SJSA1 (cell line): ENCODE measurements at places on chromosomes 2 and 18. TPM values are rescaled to one million over a fixed set of nuclear protein-coding genes. Genes with fewer than 3 reads are reported as not detected.

GRCh38 chr18:261398-262073, 6.3 kb downstream of the THOC1 start:
- DNase-seq = no peak

OTOS gene
- not detected in 2 replicates for total RNA-seq

- DNase-seq = no peak
Observed at GRCh38 chr2:10490806-10491291, 42.7 kb upstream of the ODC1 start.

DNA sequence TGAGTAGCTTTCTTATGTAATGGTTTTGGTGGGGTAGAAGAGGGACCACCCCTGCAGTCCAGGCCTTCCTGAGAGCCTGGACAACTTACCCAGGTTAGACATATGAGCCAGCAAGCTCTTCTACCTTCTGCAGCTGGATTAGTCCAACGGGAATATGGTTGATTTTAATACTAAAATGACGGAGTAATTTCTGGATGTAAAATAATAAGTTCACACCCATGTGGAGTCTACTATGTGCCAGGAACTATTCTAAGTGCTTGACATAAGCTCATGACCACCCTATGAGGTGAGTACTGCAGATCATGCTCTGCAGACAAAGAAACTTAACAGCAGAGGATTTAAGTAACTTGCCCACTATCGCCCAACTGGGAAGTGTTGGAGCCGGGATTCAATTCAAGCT, 45.5 kb downstream of the DPP4 start:
- no peak for DNase-seq

REG1B gene
- total RNA-seq = not detected in 2 replicates

NT5C1B gene
- not detected in 2 replicates for total RNA-seq

DNA sequence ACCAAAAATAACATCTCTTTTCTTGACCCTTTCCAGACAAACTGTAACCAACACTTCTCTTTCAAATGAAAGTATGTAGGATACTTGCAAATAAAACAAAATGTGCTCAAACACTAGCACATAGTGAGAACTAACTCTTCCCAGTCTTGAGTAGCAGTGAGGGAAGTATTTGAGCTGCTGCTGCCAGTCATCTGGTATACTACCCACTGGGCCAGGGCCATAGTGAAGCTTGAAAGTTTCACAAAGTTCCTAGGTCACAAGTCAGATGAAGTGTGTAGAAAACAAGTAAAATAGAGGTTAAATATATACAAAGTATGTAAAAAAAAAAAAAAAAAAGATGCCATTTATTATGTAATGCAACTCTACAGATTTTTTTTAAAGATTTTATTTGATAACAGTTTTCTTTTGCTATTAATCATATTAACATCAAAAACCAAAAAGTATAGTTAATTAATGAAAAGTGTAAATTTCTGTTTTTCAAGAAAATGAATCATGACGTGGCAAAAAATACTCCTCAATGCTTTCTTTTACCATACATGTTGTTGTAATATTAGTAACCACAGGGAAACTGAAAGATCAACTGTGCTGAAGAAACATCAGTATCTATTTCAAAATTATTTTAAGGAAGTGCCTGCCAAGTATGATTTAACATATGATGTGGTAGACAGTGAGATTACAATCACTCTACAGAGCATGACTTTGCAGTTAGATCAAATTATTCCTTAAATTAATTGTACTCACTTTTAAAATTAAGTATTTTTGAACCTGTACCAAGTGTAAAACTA, 21.6 kb upstream of the TRIB2 start:
- DNase-seq = no peak
